GM04503 (cell line): ENCODE measurements at places on chromosomes 5 and 9.

- no peak for DNase-seq
Observed at GRCh38 chr9:21854594-21854993, 52.2 kb downstream of the MTAP start.

DNA sequence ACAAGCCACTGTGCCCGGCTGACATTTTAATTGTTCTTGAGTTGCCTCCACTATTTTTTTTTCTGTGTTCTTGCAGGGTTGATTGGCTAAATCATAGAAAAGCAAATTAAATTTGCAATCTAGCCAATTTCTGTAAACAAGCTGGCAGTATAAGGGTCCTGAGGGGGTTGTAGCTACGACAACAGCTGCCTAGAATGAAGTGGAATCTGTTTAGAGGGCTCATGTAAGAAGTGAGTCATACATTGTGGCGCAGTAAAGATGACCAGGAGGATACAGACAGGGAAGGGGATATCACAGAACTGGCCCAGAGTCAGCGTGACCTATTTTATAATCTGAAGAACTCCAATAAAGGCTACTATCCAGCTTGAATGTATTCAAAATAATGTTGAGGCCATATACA lies 82.2 kb upstream of the TLE1 start:
- no peak for DNase-seq

DNA sequence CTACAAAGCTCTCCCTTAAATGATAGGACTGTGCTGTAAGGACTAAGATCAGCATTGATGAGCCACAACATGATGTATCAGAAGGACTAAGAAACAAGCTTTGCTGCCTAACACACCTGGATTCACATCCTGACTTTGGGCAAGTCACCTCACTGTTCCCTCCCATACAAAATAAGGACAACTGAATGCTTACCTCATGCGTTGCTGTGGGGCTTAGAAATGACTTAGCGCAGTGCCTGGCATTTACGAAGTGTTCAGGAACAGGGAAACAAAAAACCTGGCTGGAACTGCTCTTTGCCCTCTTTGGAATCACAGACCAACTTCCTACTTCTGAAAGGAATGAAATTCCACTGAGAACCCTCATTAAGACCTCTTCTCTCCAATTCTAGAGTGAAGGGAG lies 113.7 kb downstream of the BAAT start:
- DNase-seq, result no peak

DNA sequence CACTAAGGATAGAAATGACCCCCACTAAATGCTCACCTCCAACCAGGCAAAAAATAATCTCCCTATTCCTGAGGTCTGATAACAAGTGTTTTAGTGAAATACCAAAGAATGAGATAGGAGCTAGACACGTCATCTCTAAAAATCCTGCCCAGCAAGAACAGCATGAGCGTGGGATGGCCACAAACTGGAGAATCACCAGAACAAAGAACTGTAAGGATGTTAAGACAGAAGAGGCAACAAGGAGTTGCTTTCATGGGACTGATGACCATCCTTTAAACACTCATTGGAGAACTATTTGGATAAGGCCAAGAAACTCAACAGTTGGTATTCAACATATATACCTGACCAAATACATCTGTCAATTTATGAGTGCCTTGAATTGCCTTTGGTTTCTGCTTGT lies 113.7 kb downstream of the RASEF start:
- no peak for DNase-seq

GRCh38 chr5:179488975-179489374 lies 61.4 kb upstream of the RUFY1 start:
- DNase-seq, result no peak

DNA sequence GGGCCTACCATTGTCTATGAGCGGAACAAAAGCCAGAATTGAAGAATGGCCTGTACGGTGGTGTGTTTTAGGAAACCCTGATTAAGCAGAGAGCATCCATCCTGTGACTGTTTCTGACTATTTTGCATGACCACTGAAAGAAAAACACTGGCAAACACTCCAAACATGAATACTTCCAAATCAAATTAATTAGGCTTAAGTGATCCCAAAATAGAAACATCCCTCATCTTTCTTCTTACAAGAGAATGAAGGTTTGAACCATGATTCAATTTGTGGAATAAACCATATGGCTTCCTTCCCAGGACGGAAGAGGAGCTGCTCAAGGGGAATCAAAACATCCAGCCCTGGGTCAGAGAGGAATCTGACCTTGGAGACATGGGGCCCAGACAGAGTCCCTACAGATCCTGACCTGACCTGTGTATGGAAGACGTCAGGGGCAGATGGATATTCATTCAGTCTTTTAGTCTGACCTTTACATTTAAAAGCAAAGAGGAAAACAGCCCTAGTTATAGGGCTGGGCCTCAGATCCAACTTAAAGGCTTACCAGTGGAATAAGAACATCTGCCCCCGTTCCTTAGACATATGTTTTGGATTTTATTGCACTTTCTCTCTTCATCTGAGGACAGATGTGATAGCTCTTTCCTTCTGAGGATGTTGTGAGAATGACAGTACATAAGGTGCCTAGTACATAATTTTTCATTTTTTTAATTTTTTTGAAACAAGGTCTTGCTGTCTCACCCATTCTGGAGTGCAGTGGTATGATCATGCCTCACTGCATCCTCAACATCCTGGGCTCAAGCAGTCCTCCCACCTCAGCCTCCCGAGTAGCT lies 17.6 kb upstream of the RECK start:
- peak; percentile 74 for DNase-seq

DNA sequence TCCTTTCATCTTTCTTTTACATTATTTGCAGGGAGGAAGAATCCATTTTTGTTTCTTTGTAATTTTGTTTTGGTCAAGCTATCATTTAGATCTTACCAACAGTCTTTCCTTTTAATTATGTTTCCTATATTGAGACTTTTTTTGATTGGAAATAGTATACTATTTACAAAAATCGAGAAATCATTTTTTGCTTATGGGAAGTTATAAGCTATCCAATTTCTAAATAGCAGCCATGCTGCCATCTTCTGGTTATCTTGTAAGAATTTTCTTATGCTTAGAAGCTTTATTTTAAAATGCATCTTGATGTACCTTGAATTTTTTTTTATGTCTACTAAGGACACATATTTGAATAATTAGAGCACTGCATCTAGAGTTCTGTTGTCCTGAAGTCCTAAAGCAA lies 821.2 kb downstream of the PTPRD start:
- DNase-seq, result no peak

DNA sequence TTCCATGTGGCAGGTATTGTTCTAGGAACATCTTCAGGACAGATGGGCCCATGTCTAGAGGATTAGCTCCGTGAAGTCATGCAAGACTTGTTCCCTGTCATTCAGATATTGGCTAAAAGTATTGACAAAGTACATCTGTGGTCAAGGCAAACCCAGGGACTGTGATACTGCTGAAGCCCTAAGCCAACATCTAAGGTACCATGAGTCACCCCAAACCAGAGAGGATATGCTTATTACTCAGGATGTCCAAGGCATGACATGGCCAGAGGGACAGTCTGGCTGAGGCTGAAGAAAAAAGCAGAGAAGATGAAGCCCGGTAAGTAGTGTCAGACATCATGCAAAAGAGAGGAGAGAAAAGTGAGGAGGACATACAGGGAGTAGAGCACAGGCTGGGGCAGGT lies 31.0 kb downstream of the HMHB1 start:
- no peak for DNase-seq

DNA sequence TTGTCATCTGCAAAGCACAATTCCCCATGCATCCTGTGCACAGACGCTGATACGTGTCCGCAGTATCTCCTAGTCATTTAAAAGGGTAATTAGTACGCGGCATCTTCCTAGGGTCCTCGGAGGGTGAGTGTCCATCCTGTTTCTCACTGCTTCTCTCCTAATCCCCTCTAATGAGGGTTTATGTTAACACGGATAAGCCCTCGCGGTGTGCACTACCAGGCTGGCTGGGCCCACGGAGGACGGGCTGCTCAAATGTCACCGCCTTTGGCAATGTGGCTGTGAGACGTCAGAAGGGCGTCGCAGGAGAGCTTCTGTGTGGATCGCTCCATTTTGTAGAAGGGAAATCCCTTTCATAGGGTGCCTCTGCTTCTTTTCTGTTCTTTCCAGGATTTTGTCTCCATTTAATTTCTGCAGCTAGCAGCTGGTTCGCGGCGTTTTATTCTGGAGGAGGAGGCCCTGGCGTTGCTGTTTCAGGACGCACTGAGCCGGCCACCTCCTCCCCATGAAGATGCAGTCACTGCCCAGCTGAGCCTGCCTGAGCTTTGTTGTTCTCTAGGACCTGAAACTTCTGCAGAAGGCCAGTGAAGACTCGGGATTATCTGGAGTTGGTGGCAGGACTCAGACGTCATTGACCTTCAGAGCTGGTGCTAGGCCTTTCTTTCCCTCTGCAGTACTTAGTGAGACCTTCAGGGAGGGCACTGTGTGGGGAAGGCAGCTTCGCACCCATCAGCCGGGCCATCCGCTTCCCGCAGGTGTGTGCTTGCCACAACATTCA lies 326.1 kb upstream of the IRX1 start:
- DNase-seq, result no peak

DNA sequence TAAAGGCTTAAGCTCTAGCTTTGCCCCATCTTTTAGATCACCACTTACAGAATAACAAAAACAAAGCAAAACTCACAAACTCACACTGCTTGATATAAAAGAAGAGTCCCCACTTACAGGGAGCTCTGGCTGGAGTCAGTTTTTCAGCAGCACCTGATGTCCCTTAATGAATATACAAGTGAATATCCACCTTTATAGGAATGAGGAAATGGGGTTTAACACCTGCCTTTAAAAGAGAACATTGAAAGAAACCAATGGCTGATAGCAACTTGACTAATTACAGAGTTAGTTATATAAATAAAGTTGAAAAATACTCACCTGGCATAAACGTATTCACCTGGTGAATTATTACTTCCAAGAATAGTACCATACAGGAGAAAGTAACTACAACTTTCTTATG lies 20.7 kb upstream of the PURA start:
- DNase-seq, result no peak

- DNase-seq, result no peak
Observed at GRCh38 chr5:169286572-169287300, 14.2 kb downstream of the SLIT3 start.

- DNase-seq, result no peak
Observed at GRCh38 chr5:14229181-14229580, 86.0 kb downstream of the TRIO start.

- DNase-seq, result no peak
Observed at GRCh38 chr9:3526997-3527940, 1.5 kb upstream of the RFX3 start.

DNA sequence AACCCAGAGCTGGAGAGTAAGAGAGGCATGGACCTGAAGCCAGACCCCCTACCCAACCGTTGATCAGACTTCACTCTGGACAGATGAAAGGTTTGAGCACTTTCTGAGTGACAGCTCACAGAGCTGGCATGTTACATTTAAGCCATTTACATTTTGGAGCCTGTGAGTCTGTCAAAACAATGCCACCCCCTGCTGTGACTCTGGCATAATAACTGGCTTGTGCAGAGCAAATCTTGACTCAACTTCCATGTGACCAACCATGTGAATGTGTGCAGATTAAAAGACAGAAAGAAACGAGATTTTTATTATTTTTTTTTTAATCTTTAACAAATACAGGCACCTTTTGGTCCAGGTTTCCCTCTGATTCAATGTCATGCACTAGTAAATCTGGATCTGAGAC lies 48.5 kb downstream of the MFAP3 start:
- peak; percentile 16 for DNase-seq
